AG10803 (cell line): ENCODE measurements at places on chromosomes 2 and 18.

GRCh38 chr2:220178991-220179695 is 551.7 kb downstream of the SLC4A3 start:
- no peak for DNase-seq

DNA sequence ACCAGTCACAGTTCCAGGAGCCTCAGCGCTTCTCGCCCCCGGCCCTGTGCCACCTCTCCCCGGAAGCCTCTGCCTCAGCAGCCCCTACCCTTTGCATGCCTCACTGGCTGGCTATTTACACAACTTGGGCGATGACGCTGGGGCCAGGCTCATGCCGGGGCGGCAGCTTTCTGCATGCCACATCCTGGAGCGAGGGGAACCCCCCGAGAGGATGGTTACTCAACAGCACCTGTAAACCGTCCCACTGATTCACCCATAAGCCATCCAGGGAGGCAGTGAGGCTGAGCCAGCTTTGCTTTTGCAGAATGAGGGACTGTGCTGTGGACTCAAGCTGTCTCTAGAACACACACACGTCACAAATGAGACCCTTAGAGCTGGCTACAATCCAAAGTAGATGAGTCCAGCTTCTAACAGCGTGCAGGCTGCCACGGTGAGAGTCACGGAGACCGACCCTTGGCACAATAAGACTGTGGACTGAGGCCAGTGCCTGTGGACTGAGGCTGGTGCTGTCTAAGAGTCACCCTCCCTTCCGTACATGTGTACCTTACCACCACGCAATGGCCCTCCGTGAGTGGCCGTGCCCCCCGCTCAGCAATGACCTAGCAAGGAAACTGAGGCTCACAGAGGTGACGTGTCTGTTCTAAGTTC is 45.6 kb upstream of the ODC1 start:
- peak; percentile 49 for DNase-seq

GRCh38 chr2:64543008-64543697 is 19.0 kb downstream of the AFTPH start:
- DNase-seq, result peak; percentile 59

- peak; percentile 18 for DNase-seq
Measured at GRCh38 chr2:134926231-134926931, 7.8 kb downstream of the CCNT2 start.

DNA sequence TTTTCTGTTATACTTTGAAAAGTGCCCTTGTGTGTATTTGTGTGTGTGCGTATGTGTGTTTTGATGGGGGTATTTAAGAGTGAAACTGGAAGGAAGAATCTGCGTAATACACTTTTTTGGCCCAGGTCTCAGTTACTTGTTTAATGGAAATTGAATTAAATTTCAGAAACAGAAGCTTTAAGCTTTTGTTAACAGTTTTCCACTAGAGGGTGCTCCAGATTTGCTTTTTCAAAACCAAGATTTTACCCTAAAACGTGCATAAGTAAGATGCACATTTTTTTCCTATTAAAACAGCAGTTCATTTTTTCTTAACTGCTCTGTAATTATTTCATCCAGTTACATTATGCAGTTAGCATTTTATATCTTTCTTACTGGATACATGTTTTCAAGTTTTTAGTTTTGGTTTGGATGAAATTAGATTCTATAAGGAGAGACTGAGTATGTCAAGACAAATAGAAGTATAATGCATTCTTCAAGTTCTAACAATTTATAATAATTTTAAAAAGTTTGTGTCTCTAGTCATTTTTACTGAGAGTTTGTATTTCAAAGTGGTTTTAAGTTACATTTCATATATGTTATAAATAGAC is 97.2 kb downstream of the PIK3C3 start:
- peak; percentile 53 for DNase-seq

GRCh38 chr2:129504646-129505045 is 474.8 kb upstream of the RAB6C start:
- no peak for DNase-seq

- no peak for DNase-seq
Measured at GRCh38 chr2:20565623-20566236, 85.2 kb downstream of the HS1BP3 start.

- DNase-seq, result no peak
Measured at GRCh38 chr2:10161206-10161931, 38.8 kb downstream of the RRM2 start.

DNA sequence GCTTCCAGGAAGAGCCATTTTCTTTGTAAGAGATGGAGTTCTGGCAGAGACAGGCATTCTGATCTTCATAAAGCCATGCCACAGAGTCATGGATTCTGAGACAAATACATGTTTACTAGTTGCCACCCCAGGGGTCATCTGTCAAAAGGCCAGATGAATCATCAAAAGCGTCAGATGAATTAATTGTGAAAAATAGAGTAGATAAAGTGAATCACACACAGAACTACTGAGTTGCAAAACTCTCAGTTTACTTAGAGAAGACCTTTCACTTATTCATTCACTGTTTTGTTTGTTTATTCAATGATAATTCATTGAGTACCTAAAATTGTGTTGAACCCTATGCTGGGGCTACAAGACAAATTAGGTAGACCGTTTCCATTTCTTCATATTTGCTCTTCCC is 157.7 kb upstream of the SERPINE2 start:
- no peak for DNase-seq

DNA sequence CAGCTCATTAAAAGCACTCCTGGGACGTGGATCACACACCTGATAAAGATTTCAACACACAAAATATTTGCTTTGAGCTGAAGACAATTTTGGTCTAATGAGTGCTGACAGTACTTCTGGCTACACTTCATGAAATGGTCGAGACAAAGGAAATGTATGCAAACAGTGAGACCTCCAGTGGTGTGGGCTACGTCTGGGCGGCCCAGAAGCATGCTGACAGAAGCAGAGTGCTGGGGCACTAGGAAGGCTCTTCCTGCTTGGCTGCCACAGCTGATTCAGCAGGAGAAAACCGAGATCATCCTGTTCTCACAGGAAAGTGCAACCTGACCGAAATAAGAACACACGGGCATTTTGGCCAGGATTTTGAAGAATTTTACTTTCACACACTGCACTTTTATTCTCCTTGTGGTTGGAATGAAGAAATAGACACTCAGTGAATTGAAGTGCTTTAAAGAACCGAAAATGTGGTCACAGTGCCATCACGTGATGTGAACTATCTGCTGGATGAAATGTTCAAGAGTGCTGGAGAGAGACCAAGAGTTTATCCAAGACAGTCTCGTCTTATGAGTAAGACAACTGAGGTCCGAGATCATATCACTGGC is 149.5 kb downstream of the CCBE1 start:
- DNase-seq, result peak; percentile 92

DNA sequence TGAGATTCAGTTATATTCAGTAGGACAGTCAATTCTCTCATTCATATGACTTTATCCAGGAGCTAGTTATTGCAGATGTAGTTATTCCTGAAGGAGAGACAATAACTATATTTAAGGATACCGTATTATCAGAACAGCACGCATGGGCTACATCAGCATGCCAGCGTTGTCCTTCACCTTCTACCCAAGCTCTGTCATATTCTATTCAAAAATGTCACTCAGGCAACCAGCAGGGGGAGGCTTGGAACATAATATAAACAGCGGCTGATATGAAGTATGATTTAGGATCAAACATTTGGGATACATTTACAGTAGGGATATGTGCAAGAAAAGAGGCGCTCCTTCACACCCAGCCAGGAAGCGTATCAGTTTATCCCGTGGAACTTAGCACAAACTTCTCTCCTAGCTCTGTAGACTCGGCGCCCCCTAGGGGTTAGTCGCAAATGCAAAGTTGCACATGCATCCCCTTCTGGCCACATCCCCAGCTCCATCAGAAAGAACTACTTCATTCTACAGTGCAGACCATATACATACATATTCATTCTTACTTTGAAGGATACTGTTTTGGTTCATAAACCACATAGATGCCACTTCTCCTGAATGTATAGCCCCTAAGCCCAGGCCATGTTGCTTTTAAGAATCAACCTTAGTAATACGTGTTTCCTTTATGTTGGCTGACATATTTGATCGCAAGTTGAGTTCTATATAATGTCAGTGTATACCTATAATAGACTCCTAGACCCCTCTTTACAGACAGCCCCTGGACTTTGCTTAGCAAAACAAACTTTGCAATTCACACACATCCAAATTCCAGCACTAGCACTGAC is 759.4 kb downstream of the ADCYAP1 start:
- peak; percentile 22 for DNase-seq

- no peak for DNase-seq
Measured at GRCh38 chr2:106120432-106120831, 73.7 kb downstream of the UXS1 start.

- no peak for DNase-seq
Measured at GRCh38 chr2:25362434-25363145, 20.9 kb upstream of the DNMT3A start.

DNA sequence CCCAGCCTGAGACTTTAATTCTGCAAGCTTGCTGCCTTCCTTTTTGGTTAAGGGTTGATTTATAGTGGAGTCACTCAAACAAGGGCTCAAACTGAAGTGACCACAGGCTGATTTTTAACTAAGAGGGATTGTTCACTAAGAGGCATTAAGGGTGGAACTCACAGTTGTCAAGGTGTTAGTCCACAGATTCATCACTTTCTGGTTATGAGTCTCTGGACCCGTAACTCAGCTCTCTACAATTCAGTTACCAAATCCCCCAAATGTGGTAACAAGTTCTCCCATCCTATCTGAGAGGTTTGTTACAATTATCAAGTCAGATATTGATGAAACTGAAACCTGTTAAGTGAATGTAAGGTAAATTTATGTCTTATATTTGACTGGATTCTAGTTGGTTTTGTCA is 185.9 kb upstream of the KLHL14 start:
- DNase-seq, result no peak

GRCh38 chr2:200735061-200735460 is 76.6 kb upstream of the BZW1 start:
- DNase-seq, result no peak

GRCh38 chr2:57434441-57434840 is 612.2 kb upstream of the VRK2 start:
- peak; percentile 15 for DNase-seq

- DNase-seq, result no peak
Measured at GRCh38 chr2:70035344-70035844, 51.9 kb upstream of the PCBP1 start.

- DNase-seq, result peak; percentile 75
Measured at GRCh38 chr18:3454365-3455089, 4.6 kb downstream of the TGIF1 start.

DNA sequence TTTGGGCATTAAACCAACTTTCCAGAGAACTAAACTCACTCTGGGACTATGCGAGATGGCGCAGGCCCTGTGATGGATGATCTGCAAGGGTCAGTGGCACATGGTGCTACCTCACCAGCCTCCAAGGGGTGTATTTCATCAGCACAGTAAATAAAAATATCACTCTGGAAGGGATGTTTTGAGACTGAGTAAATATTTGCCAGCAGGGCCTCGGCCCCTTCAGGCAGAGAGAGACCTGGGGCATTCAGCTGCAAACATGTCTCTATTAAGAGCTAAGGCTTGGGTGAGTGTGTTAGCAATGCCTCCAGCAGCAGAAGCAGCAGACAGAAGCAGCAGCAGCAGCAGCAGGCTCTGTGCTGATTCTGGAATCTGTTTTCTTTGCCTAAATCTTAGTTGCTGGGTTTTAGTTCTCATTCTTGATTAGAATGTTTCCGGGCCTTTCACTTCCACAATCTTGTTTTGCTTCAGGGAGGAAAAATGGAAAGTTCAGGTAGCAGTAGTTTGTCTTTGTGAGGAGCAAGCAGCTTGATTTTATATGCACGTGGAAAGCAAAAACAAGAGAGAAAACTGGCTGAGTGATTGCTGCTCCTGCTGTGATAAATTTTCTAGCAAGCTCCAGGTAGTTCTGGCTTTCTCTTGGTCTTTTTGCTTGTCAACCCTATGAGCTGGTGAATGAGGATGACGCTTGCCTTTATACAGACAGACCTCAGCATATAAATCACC is 18.6 kb downstream of the ADCYAP1 start:
- DNase-seq, result no peak

- no peak for DNase-seq
Measured at GRCh38 chr2:144253743-144254142, 266.2 kb downstream of the ZEB2 start.

DNA sequence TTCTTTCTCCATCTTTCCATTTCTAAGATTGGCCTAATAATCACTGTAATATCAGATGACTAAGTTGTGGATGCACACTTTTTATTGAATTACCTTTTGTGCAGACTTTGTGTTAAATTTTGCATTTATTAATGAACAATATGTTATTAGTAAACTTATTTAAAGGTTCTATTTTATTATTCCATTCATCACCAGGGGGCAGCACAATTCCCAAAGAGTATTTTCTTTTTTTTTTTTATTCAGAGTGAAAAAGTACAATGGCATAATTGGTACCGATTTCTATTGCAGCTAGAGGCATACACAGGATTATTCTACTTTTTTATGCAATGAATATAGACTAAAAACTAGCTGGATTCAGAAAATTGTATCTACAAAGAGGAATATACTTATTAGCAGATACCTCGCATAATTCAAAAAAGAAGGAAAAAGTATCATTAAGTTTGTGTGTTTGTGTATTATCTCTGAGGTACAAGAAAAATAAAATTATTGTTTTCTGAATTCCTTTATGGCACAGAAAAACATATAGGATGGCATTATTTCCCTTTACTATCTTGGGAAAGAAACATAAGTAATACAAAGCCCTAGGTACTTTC is 390.6 kb downstream of the ERBB4 start:
- peak; percentile 11 for DNase-seq

- no peak for DNase-seq
Measured at GRCh38 chr18:38174594-38174993, 609.0 kb upstream of the CELF4 start.

GRCh38 chr2:169925968-169926367 is 98.7 kb downstream of the UBR3 start:
- DNase-seq, result no peak

- DNase-seq, result no peak
Measured at GRCh38 chr2:105950521-105951383, 206.0 kb downstream of the NCK2 start.

DNA sequence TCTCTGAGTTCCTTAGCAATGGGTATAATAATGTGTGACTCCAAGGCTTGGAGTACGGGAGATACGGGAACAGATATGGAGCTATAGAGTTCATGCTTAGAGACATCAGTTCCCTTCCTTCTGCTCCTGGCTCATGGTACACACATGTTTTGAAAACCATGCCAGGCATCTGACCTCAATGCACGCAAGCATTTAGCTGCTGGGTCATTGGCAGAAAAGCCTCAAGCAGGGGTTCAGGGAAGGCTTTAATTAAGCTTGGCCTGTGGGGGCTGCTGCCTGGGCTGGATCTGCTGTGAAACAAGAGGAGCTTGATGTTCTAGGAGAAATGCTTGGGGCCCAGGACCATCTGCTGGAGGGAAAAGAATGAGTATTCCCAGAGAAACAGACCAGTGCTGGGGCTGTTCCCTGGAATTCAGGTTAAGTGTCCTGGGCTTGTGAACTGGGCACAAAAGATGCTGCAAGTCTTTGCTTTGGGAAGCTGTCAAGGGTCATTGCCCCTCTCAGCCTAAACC is 3.2 kb downstream of the ALLC start:
- peak; percentile 22 for DNase-seq

GRCh38 chr2:173184031-173185004 is 108.7 kb downstream of the MAP3K20 start:
- peak; percentile 99 for DNase-seq
